Activated T-helper 17 cell treated with anti-CD3 and anti-CD28 coated beads, Interleukin-2, amount 50 U/mL, for 72 hours (primary cell): ENCODE measurements at places on chromosomes 11 and 22. TPM values are rescaled to one million over a fixed set of nuclear protein-coding genes. Genes with fewer than 3 reads are reported as not detected.
A peak's percentile ranks its signal among the peaks of the same experiment; 100 is the strongest.

DNA sequence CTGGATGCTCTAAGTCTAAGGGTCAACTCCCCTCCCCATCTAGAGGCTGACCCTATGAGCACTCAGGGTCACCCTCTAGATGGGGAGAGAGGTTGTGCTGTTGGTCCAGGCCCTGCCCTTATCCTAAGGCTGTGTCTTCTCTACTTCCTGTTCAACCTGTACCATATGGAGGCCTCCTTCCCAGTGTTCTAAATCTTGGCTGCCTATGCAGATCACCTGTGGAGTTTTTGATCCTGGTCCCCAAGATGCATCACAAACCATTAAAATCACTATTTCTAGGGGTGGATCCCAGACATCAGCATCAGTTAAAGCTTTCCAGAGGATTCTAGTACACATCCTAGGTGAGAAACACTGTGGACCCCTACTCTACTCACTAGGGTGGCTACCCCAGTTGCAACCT is 26.2 kb downstream of the LARGE1 start:
- no peak for ATAC-seq

DNA sequence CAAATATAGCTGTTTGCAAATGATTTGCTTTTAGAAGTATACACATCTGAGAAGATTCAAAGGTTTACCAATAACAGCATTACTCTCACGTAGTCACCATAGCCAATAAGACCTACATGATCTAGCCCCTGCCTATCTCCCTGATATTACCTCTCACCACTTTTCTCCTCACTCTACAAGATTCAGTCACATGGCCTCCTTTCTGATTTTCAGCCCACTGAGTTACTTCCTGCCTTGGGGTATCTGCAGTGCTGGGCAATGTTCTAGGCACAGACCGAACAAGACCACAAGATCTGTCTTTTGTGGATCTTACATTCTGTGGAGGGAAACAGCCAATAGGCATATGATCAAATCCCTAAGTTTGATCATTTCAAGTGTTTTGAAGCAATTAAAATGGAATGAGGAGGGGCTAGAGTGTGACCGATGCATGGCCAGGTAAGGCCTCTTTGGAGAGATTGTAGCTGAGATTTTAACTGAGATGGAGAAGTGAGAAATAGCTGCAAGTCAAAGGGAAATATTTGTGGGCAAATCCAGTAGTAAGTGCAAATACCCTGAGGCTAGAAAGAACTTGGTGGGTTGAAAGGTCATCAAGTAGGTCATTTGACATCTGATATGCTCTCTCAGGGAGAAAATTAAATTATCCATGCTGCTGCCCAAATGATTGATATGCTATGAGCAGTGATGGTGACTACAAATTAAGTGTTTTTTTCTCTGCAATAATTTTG is 43.1 kb downstream of the ARL14EP start:
- no peak for ATAC-seq

GRCh38 chr11:40732132-40732531 is 727.3 kb downstream of the LRRC4C start:
- ATAC-seq: no peak

DNA sequence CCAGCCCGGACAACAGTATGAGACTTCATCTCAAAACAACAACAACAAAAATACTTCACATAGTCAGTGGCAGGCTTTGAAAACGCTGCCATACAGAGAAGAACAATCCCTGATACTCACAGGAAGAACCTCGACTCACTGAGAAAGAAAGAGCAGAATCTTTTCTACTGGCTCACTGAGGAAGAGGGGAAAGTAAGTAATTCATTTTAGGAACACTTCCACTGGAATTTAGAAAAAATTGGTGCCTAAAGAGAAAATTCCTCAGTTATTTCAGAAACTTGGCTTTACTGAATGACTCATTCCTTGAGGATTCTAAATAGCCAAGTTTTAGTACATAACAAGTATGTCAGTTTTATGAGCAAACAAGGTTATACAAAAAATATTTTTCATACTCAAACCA is 12.3 kb downstream of the NARS2 start:
- no peak for ATAC-seq

DNA sequence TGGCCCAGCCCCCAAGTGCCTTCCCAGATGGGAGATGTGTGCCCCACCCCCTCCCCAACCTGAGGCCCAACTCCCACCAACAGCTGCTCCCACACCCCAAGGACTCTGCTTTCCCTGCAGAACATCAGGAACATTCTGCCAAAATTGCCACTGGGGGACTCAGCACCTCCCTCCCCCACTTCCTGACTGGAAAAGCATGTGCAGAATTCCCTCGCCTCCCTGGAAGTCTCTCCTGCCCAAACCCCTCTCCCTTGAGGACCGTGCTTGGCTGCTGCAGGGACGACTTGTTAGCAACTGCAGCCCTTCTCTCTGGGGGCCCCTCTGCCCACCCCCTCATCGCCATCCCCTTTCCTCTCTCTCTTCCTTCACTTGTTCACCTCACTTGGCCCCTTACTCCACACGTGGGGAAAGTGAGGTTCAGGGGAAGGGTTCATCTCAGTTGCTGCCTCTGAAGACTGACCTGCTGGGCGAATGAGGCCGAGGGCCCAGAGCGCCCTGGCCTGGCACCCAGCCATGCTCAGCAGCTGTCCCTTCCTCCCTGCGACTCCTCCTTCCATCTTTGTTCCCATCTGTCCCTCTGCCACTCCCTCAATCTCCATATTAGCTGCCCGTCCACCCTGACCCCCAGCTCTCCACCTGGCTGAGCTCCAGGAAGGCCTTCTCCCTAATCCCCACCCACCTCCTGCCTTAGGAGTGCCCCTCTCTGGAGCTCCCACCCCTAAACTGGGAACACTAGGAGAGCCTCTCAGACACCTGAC is 105.1 kb downstream of the CHST1 start:
- ATAC-seq: no peak

DNA sequence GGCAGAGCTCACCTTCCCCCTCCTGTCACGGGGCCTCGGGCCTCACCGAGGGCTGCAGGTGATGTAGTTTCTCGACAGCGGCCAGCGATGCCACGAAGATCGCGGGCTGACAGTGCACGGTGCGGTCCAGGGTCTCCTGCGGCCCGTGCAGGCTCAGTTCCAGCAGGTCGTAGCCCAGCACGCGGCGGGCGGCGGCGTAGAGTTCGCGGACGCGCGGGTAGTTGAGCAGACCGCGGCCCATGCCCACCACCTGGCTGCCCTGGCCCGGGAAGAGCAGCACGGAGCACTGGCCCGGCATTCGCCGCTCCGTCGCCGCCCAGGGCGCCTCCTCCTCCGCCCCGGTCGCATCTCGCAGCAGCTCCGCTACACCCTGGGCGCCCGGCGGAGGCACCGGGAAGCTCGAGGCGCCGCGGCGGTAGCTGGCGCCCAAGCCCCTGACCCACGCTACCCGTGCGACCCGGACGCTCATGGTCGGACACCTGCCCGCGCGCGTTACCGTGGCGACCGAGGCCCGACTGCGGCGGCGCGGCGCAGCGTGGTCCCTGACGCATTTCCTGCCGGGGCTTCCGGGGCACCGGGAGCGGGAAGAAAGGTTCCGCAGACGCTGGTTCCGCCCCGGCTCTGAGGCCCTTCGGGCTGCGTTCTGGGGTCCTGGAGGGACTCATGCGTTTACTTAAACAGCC is at the start of gene MCAT:
TSS of gene MCAT (minus strand) at position 519 of the 683 bp plus-strand sequence. CDS start at position 469, 50 bp downstream.
- ATAC-seq: peak; percentile 96

DNA sequence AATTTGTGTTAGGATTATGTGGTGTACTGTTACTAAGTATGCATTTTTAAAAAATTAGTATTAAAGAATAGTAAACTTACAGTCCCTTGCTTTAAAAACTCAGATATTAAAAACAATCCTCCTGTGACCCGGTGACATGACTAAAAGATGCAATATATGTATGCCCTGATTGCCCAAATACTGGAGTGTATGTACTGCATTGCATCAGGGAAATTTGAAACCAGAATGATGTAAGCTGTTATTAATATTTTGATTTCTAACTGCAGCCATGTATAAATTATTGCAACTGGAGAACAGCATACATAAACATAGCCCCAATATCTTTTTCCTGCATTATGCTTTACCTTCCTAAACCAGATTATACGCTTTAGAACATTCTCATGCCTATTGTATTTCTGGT is 3.7 kb upstream of the HSPA8 start:
- ATAC-seq: no peak

DNA sequence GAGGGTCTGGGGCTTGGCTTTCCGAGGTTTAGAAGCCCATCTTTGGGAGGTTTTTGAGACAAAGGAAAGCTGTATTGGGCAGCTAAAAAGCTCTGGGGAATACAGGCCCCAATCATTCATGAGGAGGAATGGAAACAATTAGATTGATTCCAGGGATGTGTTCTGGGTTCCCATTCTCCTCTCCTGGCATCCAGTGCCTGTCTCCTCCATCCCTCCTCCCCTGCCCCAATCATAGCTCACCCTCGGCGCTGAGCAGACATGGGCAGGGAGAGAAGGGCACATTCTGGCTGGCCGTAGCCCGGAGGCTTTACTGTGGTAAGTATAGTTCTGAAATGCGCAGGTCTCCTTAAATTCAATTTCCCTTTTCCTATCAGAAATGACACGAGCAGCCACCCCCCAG is 42.4 kb downstream of the ABTB2 start:
- ATAC-seq: no peak

The ZC3H12C gene
- total RNA-seq: 5.8 TPM

The JHY gene
- 1.5 TPM for total RNA-seq

The OVOL1 gene
- total RNA-seq: 0.98 TPM

The KCNQ1OT1 gene
- total RNA-seq: 0.64 TPM

The TMX2 gene
- 40.3 TPM for total RNA-seq
